Heart right ventricle (tissue), 16 donors: ENCODE measurements at places on chromosomes 5 and 9. TPM values are rescaled to one million over a fixed set of nuclear protein-coding genes. Genes with fewer than 3 reads are reported as not detected.

DNA sequence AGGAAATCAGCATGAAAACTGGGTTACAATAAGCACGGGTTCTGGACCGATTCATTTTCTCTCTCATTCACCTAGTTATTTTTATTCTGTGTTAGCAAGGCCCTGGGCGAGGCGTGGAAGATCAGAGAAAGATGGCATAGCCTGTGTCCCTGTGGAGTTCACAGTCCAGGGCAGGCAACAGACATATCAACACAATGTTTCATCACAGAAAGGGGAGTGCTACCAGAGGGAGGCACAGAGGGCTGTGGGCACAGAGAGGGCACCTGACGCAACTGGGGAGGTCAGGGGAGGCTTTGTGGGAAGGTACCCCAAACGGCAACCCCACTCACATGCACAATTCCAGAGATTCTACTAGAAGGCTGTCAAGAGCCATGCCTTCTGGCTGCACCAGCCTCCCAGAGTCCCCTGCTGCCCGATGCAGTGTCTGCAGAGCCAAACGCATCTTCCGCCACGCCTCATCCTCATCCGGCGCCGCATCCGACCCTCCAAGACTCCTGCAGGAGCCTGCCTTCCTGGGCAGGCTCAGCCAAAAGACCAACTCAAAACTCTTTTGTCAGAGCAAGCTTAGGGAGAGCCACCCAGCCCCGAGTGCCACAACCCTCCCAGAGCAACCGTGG lies 1.4 kb downstream of the FAM193B start:
- DNase-seq = no peak

- no peak for DNase-seq
Observed at GRCh38 chr9:131747352-131747751, 7.5 kb upstream of the RAPGEF1 start.

GRCh38 chr9:131624636-131625507 lies 79.5 kb downstream of the PRRT1B start:
- DNase-seq = peak; percentile 65

DNA sequence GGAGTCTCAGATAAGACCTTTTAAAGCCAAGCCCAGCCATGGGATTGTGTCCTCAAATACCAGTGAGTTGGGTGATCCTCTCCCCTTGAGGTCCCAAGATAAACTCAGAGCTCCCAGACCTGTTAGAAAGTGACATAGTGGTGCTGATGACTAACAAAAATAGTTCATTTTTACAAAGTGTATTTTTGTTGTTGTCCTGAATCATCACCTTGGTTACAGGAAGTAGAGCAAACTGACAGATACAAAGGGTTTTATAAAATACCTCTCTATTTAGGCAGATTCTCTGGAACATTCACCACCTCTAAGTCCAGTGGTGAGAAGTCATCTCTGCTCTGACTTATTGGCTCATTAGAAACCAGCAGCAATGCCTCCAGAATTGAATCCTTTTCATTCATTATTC lies 259.3 kb downstream of the CEMIP2 start:
- DNase-seq = no peak

DNA sequence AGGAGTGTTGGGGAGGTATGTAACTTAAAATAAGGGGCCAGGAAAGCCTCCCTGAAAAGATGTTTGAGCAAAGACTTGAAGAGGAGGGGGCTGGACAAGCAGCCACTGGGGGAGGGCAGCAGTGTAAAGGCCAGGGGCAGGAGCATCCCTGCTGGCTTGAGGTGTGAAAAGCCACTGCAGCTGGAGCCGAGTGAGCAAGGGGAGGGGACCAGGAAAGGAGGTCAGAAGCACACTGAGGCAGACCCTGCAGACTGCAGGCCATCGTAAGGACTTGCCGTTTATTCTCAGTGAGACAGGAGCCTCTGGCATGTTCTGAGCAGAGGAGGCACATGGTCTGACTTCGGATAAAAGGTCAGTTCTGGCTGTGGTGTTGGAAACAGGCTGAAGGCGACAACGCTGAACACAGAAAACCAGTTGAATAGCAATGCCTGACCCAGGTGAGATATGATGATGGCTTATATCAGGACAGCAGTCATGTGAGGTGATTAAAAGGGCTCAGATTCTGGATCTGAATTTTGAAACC lies 10.2 kb upstream of the ERGIC1 start:
- no peak for DNase-seq

- DNase-seq = no peak
Observed at GRCh38 chr9:92353051-92353450, 27.3 kb downstream of the CENPP start.

GRCh38 chr5:60690326-60690725 lies 9.6 kb downstream of the DEPDC1B start:
- no peak for DNase-seq

- peak; percentile 42 for DNase-seq
Observed at GRCh38 chr5:133605323-133605722, 7.0 kb downstream of the FSTL4 start.

GRCh38 chr5:78563621-78564020 lies 85.0 kb downstream of the LHFPL2 start:
- no peak for DNase-seq

DNA sequence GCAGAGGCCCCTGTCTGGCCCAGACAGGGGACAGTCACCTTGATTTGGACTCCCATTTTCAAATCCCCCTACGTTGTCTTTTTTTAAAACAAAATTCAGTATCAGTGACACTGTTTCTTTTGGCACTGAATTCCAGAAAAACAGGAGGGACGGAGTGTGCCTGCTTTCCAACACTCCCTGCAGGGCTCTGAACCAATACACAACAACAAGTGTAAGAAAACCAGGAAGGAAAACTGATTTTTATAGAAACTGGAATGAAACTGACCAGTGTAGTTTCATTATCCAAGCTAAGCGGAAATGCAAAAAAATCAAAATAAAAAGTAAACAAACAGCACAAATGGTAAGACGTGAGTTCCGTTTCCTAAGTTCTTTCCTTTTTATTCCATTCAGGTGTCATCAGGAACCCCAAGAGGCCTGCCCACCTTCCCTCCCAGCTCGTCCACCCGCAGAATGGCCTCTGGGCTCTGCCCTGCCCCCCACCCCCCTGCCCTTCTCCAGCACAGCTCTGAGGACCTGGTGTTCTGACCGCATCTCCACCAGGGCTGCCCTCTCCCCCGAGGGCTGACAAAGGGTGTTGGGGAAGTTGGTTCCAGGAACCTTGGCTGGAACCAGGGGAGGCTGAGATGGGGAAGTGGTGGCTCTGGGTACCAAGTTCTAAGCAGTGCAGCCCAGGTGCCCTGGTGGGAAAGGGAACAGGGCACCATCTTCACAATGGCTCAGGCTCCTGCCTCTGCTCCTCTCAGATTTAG lies 73.6 kb downstream of the PSD2 start:
- no peak for DNase-seq

DNA sequence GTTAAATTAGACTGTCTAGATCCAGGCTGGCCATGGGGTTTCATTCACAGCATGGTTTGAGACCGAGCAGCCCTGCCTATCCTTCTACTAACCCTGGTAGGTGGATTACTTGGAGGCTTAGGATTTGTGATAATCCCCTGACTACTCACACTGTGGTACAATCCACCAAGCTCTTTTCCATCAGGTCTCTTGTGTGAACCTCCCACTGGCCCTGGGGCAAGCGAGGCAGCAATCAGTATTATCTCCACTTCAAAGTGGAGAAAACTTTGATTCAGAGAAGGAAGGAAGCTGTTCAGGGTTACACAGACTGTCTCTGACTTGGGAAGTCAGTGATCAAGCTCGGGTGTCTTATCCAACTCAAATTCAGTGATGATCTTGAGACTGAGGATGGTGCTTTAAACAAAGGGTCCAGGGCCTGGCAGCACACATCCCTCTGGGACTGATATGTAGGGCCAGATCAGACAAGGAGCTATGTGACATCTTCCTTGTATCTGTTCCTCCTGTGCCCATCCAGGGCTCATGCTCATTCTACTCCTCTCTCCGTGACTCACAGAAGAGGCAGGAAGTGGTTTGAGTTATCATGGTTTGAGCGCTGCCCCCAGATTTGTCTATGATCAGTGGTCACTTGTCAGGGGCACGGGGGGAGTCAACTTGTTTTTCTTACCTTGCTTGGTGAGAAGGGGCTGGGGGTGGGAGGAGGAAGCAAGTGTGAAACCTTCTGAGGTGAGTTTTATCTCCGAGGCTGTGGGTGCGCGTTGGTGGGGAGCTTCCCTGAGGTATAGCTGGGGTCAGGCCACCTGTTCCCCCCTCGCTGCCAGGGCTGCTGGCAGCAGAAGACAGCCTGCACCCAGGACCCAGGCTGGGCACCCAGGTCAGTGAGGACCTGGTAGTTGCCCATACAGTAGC lies 48.6 kb downstream of the RGS3 start:
- no peak for DNase-seq

GRCh38 chr5:126253406-126253805 lies 169.8 kb upstream of the GRAMD2B start:
- DNase-seq = no peak

DNA sequence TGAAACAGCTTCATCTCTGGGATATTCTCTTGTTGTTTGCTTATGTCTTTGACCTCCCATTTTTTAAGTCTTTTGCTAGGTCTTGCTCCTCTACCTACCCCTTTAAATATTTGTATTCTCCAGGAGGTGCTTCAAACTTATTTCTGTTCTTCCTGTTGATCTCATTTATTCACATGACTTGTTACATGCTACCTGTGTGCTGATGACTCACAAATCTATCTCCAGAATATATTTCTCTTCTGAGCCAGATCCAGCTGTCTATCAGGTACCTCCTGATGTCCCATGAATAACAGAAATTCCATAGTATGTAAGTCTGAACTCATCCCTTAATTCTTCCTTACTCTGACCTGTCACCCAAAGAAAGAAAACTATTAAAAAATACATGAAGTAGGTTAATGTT lies 11.0 kb downstream of the NIPBL start:
- no peak for DNase-seq

INSL6 gene
- not detected for total RNA-seq

BAAT gene
- total RNA-seq = 0.07 TPM

SLC36A2 gene
- 0.35 TPM for total RNA-seq

CNTNAP3 gene
- total RNA-seq = 2.7 TPM
